Activated CD4-positive, alpha-beta T cell treated with anti-CD3 and anti-CD28 coated beads for 48 hours (primary cell): ENCODE measurements at places on chromosomes 2 and 18.
A peak's percentile ranks its signal among the peaks of the same experiment; 100 is the strongest.

- no peak for DNase-seq
These were observed 90.1 kb downstream of the CHN1 start for GRCh38 chr2:174914853-174915760.

- no peak for DNase-seq
These were observed 210.1 kb downstream of the IKZF2 start for GRCh38 chr2:212941361-212941760.

DNA sequence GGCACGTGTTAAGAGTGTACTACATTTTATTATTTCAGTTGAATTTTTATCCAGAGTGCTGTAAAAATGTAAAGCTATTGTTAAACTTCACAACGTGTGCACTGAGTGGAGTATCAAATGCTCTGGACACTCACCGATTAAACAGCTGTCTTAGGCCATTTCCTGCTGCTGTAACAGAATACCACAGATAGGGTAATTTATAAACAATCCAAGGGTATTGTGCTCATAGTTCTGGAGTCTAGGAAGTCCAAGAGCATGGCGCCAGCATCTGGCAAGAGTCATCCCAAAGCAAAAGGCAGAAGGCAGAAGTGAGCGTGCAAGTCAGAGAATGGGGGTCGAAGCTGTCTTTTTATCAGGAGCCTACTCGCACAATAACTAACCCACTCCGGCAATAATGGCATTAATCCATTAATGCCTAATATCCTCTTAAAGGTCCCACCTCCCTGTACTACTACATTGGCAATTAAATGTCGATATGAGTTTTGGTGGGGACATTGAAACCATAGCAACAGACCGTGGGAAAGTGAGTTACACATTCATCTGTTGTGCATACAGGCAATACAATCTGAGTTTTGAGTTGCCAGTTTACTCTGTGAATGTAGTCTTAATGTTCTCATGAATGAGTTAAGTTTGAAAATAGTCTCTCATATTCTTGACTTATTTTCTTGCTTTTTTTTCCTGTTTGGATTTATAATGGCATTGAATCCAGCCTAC is 64.8 kb downstream of the ARMC9 start:
- no peak for DNase-seq

GRCh38 chr2:156918410-156918809 is 339.1 kb upstream of the GALNT5 start:
- no peak for DNase-seq

DNA sequence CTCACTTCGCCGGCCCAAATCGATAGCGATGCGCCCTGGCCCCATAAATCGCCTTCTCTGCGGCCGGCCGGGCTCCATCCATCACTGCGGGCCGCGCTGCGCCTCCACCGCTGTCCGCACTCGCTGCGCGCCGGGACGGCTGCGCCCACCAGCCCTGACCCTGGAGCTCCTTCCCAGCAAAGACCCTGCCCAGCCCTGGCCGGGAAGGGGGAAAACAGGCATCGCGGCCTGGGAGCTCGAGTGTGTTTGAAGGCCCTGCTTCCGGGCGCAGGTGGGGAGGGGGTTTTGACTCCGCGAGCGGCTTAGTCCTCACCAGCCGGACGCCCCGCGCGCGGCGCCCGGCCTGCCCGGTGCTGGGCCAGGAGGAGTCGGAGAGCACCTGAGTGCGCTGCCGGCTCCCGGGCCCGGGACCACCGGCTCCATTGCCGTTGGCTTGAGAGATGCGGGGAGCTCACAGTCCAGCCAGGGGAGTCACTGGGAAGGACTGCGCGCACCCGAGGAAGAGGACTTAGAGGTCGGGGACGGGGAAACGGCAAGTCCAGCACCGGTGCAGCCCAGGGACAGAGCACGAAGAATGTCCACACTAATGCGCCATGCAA is 1.1 kb downstream of the PAX8 start:
- peak; percentile 10 for DNase-seq

DNA sequence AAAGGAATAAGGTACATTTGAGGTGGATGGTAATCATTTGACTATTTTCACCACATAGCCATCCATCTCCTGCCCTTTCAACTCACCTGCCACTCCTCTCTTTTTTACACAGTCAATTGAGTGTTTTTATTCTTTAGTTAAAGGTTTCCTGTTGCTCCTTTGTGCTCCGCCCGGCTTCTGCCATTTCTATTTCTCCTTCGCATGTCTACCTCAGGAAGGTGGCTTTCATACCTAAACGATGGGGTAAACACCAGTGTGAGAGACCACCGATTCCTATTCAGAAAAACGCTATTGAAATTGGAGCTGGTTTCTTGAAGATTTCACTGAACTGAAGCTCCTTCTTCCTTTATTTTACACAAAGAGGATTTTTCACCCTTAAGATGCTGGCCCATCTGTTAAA is 1628.0 kb upstream of the PIK3C3 start:
- no peak for DNase-seq

DNA sequence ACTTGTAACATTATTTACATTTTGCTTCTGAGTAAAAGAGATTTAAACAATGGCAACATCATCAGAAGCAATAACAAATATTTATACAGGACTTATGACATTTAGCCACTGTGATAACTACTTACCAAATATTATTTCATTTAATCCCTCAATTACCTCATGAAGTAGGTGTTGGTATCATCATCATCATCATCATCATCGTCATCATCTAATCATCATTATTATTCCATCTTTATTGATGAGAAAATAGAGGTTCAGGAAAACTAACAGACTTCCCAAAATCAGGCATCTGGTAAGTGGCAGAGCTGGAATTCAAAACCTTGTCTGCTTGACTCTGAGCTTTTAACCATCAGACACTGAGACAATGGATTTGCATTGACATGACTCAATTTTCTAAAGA is 204.4 kb downstream of the NCKAP5 start:
- DNase-seq, result no peak

DNA sequence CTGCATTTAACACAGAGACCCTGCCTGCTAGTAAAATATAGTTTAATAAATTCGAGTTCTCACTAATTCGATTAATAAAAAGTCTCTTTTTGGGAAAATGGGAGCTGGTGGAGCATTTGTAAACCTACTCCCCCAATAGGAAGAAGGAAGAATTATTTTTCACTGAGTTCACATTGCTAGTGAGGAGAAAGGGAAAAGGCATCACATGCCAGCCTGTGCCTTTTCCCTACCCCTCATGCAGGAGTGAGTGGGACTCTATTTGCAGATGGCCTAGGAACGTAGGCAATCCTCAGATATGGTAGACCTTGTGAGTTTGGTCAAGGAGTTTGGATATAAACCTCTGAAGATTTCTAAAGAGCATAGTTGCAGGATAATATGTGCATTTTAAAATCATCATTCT is 218.4 kb upstream of the TRIB2 start:
- DNase-seq, result no peak

DNA sequence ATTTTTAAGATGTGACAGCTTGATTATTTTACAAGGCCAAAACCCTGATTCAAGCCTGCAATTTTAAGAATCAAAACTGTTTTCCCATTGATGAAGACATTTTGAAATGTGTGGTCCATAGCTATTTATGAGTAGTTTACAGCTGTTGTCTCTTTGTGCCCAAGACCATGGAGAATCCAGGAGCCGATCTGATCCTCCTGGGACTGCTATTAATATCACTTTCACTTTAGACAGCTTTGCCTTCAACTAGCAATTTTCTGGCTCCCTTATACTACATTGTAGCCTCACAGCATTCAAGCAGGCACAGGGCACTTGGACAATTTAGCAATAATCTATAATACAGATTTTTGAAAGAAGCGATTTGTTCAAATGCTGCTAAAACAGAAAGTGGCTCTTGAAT is 172.9 kb downstream of the SLC8A1 start:
- DNase-seq, result no peak
